ENCODE measurements at places on chromosomes 4 and X.

- DNase-seq = no peak
Observed at GRCh38 chrX:3326681-3327080, 19.8 kb downstream of the MXRA5 start.

GRCh38 chr4:78990938-78991810 is 51.9 kb upstream of the PAQR3 start:
- DNase-seq = no peak

DNA sequence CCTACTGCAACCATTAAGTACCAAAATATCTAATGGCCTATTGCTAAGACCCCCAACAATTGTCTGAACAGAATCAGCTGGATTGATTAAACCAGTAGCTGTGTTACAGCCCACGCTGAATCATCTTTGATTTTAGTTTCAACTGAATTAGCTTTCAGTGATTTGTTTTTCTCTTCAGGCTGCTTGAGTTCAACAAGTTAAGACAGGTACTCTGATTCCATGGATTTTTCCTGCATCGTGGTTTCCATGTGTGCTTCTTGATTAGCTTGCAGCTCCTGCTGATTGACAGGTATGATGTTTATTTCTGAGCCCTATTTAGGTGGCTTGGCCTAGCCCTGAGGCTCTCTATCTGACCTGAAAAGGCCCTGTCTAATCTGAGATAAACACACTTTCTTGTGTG is 91.3 kb downstream of the GUCY2F start:
- DNase-seq = no peak

DNA sequence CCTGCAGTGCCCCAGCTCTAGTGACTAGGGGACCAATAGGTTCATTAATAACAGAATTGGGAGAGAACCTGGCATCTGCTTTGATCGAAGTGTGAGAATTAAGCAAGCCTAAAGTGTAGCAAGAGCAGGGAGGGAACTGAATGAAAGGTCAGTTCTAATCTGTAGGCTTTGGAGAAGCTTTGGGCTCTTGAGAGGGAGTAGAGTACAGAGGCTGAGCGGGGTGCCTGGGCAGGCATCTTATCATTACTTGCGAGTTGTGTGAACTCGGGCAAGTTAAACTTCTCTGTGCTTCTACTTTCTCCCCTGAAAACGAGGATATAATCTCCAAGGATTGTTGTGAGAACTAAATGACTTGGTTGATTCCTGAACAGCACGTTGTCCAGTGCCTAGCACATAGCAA is 906 bp upstream of the PARM1 start:
- no peak for DNase-seq

GRCh38 chr4:153521999-153522801 is 56.0 kb downstream of the TMEM131L start:
- no peak for DNase-seq

DNA sequence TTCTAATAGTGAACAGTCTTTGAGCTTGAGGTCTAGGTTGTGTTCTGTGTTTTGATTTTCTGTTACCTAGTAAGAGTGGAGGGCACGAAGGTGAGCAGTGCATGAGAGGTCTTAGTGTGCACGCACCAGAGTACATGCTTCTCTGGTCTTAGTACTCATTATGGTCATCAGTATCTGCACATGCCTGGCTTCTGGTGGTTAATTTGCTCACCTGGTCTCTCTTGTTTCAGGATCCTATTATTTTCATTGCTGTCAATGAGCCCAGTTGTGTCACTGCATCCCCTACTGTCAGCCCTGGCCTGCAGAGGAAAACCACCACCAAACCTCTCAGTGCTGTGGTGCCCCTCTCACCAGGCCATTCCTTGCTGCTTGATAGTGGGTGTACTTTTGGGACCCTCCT is 54.8 kb downstream of the NSUN7 start:
- DNase-seq = no peak

GRCh38 chr4:33116871-33117270 is 2396.7 kb downstream of the PCDH7 start:
- no peak for DNase-seq

DNA sequence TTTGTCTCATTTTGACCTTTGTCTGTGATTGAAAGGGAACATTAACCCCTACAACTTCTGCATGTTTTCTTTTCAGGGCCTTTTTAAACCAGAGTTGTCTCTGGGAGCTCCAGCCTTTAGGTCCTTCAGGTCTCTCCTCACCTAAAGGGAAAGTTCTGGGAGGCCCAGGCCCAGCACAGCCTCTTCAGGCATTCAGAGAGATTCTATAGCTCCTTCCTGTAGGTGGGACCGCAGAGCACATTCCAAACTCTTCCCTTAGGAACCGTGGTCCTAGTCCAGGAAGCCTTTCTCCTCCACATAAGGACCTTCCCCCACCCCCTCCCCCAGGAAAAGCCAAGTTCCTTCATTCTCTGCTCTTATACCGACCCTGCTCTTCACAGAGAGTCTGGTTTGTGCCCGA is 14.9 kb downstream of the NKX6-1 start:
- no peak for DNase-seq

GRCh38 chr4:48669086-48669485 is 111.0 kb downstream of the FRYL start:
- DNase-seq = no peak

DNA sequence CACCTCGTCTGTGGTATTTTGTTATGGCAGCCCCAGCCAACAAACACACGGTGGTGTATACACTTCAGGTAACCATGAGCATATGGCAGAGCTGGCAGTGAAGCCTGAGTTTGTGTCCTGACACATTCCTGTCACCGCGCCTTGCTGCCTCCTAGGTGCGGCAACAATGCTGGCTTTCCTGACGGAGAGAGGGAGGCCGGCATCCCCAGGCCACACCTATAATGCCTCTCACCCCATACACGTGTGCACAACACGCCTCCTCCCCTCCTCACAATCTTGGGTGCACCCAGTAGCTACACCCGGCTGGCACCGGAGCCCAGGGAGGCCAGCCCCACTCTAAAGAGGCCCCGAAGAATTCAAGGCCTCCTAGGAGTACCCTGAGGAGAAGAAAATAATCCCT is 158.5 kb downstream of the NSUN7 start:
- no peak for DNase-seq

DNA sequence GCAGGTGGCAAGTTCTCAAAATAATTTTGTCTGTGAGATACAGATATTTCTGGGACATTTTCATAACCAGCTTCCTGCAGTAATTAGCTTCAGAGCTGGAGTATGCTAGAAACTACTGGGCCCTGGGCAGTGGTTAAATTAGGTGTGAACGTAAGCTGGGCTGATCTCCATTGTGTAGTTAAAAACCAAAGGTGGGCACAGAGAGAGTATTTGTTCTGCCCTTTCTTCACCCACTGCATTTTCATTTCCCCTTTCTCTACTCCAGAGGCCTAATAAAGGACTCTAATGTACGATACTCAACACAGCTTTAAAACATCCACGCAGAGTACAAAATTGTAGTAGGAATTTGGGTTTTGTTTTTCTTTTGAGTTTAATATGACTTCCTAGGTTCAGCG is 252.7 kb downstream of the SPRY1 start:
- DNase-seq = peak; percentile 66

GRCh38 chr4:153420361-153420760 is 45.8 kb upstream of the TMEM131L start:
- no peak for DNase-seq

DNA sequence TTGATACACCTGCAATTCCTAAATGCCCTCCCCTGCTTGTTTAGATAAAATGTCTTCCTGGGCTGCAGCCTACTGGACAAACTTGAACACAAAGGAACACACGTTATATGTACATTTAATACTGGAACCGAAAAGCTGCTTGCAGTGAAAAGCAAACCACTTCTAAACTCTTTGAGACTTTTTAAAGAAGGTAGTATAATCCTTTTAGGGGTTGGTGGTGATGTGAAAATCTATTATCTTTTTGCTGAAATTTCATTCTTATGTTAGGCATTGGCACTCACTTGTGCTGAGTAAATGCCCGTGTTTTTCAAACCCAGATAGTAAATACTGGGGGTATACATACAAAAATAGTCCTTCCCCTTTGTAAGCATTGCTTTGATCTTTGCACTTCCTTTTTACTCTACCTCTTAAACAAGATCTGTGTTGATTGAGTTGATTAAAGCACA is 2.2 kb downstream of the NFKB1 start:
- peak; percentile 75 for DNase-seq

DNA sequence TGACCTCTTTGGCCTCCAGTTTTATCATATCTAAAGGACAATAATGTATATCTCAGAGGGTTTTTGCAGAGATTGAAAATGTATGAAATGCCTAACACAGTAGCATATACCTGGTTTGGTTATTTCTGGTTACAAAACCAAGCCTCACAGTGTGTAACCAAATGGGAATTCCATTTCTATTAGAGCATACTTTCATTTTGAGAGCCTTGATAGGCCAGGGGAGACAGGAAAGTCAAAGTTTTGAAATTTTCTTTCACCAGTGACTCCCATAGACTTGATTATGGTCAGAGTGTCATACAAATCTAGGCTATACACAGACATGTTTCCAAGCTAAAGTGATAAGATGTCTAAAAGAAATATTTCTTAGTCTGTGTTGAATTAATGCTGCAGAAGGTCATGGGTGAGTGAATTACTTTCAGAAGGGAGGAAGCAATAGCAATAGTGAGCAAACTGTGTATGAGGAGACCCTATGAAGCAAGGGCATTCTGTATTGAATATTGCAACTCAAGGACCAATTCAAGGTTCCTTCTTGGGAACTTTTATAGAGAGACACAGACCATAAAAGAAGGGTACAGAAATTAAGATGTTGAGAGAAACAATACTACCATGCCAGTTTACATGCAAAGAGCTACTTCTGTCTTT is 151.1 kb downstream of the PDE5A start:
- no peak for DNase-seq

DNA sequence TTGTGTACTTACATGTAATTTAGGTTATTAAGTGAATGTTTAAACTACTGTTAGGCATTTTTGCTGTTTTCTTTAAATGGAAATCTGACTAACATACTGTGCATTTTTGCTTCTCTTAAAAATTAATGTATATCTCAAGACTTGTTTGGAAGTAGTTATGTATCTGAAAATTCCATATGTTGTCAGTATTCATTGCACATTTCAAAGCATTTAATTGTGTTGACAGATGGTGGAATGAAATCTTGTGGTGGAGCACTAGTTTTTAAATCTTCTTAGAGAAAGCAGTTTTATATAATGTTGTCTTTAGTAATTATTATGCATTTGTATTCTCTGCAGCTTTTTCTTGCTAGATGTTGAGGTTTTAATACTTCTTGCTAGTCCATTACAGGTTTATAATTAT is 71.5 kb upstream of the MSANTD1 start:
- no peak for DNase-seq

DNA sequence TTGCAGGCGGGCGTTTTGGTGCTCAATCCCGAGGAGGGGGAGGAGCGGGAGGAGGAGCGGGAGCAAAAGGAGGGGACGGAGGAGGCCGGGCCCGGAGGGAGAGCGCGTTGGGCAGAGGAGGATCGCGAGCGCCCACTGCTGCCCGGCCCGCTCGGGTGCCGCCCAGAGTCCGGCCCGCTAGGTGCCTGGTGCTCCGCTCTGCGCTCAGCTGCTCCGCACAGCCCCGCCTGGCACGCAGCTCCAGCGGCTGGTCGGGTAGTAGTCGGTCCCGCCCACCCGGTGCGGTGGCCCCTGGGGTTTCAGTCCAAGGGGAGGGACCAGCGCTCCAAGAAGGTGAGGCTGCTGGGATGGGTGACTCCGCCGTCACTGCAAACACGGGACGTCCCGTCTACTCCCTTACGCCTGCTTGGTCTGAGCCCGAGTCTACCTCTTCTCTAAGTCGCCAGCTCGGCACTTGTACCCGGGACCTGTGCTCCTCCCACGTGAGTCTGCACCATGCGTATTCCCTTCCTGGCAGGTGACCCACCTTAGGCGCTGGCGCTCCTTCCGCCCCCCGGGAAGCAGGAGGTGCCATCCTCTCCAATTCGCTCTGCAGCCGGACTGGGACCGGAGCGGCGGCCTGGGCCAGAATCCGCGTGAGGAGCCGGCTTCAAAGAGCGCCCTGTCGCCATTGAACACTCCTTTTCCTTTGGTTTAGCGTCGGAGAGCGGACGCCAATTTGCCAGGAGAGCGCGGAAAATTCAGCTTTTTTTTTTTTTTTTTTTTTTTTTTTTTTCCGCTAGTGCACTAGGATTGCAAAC is 405 bp upstream of the HS3ST1 start:
- peak; percentile 66 for DNase-seq

DNA sequence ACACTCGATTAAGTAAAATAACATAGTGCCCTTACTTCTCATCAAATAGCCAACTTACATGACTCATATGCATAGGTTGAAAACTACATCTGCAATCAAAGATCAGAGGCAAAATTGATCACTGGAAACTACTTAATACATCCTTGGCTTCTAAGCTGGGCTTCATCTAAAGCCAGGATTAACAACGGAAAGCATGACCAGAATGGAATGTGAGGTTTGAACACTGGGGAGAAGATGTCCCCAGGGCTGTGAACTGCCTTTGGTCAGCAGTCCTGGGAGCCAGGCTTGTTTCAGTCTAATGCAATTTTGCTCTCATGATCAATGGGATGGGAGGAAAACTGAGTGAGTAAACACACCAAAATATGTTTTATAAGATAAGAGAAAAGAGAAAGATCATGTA is 192.5 kb upstream of the TTC29 start:
- DNase-seq = no peak

- DNase-seq = no peak
Observed at GRCh38 chr4:16082041-16082425, 1.8 kb downstream of the PROM1 start.

- no peak for DNase-seq
Observed at GRCh38 chrX:103453655-103454054, 65.6 kb downstream of the RAB40A start.

GRCh38 chr4:140926672-140927071 is 170.5 kb upstream of the TBC1D9 start:
- DNase-seq = no peak

- no peak for DNase-seq
Observed at GRCh38 chrX:4909348-4909747, 1195.9 kb upstream of the PRKX start.

DNA sequence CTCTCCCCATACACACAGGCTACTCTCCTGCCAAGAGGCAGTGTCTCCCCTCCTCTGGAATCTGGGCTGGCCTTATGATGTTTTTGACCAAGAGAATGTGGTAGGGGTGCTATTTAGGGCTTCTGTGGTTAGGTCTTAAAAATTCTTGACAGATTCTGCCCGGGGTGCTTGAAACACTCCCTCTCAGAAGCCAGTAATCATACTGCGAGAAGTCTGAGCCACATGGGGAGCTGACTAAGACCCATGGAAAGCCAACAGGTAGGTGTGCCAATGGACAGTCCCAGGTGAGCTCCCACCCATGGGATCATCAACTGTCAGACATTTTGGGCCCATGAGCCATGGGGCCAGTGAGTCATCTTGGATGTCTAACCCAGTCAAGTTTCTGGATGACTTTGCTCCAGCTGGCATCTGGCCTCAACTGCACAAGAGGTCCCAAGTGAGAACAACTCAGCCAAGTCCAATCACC is 315.7 kb downstream of the FBXW7 start:
- no peak for DNase-seq
